ENCODE measurements at places on chromosomes 1 and 21.
A peak's percentile ranks its signal among the peaks of the same experiment; 100 is the strongest.

GRCh38 chr1:866095-866494 is 57.6 kb upstream of the SAMD11 start:
- no peak for DNase-seq

DNA sequence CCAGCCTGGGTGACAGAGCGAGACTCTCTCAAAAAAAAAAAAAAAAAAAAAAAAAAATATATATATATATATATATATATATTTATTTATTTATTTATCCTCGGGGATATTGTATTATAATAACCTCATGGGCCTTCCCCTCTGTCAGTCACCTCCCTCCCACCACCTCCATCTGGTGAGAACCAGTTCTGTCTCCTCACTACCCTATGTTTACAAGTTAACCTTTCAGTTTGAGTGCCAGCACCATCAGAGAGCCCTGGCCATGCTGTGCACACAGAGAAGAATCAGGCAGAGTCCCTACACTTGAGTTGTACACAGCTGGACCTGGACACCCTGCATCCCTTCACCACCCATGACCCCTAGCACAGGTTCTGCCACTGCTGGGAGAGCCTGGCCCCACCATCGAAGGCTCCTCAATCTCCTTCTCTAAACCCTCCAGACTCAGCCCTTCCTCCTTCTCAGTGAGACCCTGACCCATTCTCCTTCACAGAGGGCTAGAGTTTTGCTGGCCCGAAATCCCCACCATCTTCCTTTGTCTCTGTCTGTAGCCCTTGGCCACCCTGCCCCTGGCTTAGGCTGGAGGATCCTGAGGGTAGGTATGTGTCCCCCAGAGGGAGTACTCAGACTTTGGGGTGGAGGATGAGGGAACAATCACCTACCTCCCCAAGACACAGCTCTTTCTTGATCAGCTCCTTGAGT is 1.2 kb downstream of the S100A5 start:
- no peak for DNase-seq

GRCh38 chr1:195939844-195940243 is 668.4 kb downstream of the KCNT2 start:
- DNase-seq: no peak

DNA sequence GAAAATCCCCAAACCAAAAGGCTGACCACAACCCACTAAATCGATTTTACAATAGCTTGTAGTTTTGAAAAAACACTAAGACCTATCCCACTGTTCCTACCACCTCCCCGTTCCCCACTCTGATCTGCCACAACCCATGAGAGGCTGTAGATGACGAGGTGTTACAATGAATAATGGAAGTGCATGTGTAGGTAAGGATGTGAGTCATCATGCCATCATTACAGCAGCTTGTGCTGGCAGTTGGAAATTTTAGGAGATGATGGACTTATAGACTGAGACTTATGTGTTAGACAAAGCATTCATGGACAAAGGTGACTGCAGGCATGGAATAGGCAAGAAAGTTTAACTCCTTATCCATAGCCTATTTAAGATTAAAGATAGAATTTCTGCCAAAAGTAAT is 184.7 kb upstream of the CACYBP start:
- DNase-seq: no peak

DNA sequence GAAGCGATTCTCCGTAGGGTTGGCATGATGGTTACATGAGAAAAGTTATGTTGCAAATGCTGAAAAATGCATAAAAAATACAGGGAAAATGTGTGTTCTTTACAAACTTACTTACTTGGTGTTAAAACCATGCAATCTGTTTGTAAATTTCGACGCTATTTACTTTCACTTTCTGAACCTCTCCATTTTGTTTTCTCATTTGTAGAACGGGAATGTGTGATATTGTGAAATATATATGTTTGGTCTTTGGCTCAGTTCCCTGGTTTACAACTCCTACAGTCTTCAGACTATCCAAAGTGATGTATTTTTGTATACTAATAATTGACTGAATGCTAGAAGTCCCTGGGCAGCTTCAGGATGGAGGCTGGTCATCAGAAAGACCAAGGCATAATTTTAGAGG is 982.3 kb downstream of the ADGRL2 start:
- DNase-seq: no peak

DNA sequence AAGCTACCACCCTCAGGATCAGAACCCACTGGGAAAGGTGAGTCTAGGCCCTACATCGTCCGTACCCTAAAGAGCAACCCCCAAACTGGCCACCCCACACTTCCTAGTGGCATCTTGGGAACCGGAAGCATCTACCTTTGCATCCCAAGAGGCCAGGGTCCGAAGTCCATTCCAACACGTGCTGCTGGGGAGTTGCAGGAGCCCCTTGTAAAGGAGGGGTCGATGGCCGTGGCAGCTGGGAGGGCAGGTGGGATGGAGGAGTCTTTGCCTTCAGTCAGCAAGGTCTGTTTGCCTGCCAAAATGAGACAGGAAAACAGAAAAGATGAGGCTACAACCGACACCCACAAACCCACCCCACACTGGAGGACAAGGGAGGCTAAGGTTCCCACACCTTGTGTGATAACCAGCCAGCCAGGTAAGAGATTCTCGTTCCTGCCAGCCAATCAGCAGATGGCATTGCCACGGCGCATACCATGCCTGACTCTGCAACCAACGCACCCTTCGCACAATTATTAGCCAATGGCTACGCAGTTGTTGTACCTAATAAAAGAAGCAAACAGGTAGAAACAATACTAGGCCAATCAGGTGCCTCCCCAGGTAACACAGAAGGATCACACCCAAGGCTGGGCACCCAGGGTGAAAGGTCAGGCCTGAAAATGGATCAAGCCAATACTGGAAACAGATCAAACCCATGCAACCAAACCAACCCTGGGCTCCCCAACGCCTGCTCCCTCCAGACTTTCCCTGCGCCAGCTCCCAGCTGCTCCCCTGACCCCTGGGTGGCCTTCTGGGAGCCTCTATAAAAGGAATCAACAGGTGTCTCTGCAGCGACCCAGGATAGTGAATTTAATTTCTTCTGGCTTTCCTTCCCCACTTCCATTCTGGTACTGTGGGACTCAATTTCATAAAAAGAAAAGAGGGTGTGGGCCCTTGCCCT is 35.6 kb downstream of the CASZ1 start:
- no peak for DNase-seq

DNA sequence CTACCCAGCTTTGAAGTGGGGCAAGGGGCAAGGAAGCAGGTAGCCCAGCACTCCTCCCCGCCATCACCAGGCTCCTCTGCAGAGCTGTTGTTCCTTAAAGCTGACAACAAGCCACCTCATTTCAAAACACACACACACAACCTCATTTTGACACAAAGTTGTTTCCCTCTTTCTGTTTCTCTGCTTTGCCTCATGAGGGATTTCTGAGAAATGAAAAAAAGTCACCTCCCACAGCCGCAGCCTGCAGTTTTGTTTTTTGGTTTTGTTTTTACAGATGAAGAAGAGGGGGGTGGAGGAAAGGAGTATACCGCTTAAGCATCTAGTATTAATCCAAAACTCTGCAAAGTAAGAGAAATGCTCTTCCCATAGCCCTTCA is 12.1 kb downstream of the MCL1 start:
- peak; percentile 80 for DNase-seq

DNA sequence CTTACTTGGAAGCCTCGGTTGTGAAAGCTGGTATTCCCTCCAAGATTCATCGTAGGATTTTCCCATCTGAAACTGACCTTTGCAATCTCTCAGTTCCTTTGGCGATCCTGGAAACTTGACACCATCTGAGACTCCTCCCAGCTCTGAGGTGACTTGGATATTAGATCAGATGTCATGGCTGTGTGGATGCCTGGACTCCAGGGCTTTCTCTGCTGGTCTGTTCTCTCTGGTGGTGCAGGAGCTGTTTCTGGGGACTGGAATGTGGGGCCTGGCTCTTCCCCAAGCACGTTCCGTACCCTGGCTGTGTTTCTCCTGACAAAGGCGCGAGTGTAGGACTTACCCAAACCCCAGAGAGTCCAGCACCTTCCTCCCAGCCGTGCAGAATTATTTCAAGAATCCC is 252.2 kb downstream of the RPS6KC1 start:
- DNase-seq: no peak

All from inflammatory macrophage (primary cell).